ENCODE measurements at places on chromosomes 4 and X. TPM values are rescaled to one million over a fixed set of nuclear protein-coding genes. Genes with fewer than 3 reads are reported as not detected.

DNA sequence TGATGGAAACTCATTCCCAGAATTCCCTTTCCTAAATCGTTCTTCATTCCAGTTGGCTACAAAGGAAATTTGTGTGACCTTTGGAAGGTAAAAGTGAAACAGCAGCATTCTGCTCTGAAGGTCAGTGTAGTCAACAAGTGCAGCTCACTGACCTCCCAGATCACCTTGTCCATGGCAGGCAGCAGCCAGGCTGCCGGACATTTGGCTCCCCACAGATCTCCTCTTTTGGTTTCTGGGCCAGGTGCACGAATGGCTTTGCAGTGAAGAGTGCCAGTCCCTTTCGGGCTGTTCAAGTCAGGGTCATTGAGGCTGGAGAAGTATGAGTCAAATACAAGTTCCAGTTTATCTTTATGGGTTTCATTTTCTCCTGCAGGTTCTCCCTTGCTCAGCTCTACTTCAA is 14.3 kb downstream of the GPRIN3 start:
- H3K27me3 ChIP-seq: no peaks in the 10 kb centered on the region
- no peak for DNase-seq
- no peaks in the 10 kb centered on the region for H3K36me3 ChIP-seq
- H3K4me3 ChIP-seq: no peak overlapping the region

The CACNA1F gene
- total RNA-seq: 0.11 TPM

GRCh38 chr4:145870155-145871020 is 68.2 kb downstream of the ZNF827 start:
- H3K36me3 ChIP-seq: no peaks in the 10 kb centered on the region
- no peaks in the 10 kb centered on the region for H3K27me3 ChIP-seq
- no peak for DNase-seq
- peaks cover 5% of the 10 kb centered on the region for H3K4me1 ChIP-seq
- H3K4me3 ChIP-seq: no peak overlapping the region

The FREM3 gene
- total RNA-seq: not detected

DNA sequence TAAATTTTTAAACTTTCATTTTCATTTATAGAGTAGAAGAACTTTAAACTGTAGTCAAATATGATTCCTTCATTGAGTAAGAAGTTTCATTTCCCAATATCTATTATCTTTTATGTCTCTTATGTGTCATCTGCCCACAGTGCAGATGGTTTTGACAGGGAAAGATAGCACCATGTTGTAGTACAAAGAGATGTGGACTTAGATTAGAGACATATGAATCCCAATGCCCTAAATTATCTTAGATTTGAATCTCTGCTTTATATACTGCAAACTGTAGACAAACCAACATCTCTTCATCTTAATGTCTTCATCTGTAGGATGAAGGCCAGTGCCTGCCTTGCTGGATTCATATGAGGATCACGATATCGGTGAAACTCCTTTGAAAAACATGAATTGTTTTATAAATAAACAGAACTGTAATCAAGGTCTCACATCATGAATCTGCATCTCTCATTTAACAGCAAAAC is 217.5 kb downstream of the BANK1 start:
- DNase-seq: no peak
- no peak overlapping the region for H3K27ac ChIP-seq
- H3K36me3 ChIP-seq: no peaks in the 10 kb centered on the region
- H3K4me3 ChIP-seq: no peak overlapping the region
- H3K4me1 ChIP-seq: no peaks in the 10 kb centered on the region

DNA sequence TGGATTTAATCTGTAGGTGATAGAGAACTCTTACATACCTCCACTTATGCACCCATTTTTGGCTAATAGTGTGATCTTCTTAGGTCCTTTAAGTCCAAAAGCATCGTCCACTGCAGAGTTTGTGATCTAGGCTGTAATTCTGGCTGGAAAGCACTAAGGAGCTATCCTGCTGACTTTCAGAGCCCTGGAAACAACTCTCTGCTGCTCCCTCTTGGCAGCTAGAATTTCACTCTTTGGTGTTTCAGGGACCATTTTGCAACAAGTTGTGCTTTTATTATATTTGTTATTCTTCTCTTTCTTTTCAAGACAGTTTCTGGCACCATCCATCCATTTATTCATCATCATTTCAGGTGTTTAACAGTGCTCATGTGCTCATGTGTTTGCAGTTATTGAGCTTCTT is 130.0 kb downstream of the RBM46 start:
- no peak overlapping the region for H3K27ac ChIP-seq
- no peaks in the 10 kb centered on the region for H3K36me3 ChIP-seq
- no peak overlapping the region for H3K4me3 ChIP-seq
- no peaks in the 10 kb centered on the region for H3K27me3 ChIP-seq

DNA sequence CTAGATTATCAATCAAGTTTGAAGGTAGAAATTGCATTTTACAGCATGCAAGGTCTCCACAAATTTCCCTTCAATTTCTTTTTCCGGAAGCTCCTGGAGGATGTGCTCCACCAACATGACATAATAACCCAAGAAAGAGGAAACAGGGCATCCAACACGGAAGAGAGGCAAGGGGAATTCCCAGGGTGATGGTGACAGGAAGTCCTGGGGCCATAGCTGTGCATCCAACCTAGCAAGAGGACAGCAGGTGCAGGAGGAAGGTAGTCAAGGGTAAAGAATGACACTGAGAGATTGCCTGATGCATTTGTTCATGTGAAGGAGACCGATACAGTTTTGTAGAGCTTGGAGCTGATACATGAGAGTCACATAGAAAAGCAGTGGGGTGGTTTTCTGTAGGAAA is 115.7 kb upstream of the LSM6 start:
- H3K36me3 ChIP-seq: no peaks in the 10 kb centered on the region
- no peak overlapping the region for H3K27ac ChIP-seq
- no peaks in the 10 kb centered on the region for H3K4me1 ChIP-seq

DNA sequence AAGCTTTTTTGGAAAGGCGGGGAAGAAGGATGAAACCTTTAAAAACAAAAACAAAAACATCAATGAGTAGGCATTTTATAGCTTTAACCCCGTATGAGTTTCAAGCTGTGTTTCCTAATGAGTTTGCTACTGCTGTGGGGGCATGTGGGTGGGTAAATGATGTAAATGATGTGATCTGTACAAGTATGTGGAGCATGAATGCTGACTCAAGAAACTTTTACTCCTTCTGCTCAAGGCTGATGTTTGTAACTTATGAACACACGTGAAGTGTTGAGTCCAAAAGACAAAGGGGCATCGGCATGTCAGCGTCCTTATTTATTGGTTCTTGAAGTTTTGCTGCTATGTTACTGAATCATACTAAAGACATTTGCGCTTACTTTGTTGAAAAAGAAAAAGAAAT is 76.9 kb downstream of the CLCN4 start:
- no peaks in the 10 kb centered on the region for H3K27me3 ChIP-seq
- H3K27ac ChIP-seq: no peak overlapping the region
- H3K4me1 ChIP-seq: no peaks in the 10 kb centered on the region
- no peak for DNase-seq
- H3K36me3 ChIP-seq: no peaks in the 10 kb centered on the region

GRCh38 chrX:20252381-20253231 is 14.1 kb downstream of the RPS6KA3 start:
- no peak overlapping the region for H3K27ac ChIP-seq
- no peaks in the 10 kb centered on the region for H3K4me1 ChIP-seq
- no peaks in the 10 kb centered on the region for H3K27me3 ChIP-seq
- H3K4me3 ChIP-seq: no peak overlapping the region

- no peaks in the 10 kb centered on the region for H3K27me3 ChIP-seq
- H3K36me3 ChIP-seq: no peaks in the 10 kb centered on the region
- H3K27ac ChIP-seq: no peak overlapping the region
Observed at GRCh38 chr4:56892691-56893090, 15.0 kb upstream of the REST start.

DNA sequence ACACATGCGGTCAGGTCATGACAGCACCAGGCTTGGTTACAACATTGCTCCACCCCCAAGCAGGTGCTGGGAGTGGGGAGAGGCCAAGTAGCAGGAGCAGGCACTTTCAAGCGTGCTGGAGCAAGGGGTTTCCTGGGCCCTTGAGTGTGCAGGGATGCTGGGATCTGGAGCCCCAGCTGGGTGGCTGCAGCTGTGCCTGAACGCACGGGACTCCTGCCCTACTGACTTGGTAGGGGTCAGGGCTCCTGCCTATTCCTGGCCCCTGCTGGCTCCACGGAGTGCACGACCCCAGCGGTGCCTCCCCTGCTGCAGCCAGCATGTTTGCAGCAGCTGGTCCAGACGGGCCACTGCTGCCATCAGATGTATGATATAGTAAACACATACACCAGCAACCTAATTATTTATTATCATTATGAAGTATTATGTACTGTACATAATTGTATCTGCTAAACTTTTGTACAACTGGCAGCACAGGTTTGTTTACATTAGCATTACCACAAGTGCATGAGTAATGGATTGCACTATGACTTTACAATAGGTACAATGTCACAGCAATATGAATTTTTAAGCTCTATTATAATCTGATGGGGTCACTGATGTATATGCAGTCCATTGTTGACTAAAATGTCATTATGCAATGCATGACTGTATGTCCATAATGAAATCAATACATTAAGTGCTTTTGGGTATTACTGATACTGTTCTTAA is 620.6 kb downstream of the RAPGEF2 start:
- no peak overlapping the region for H3K27ac ChIP-seq
- H3K4me3 ChIP-seq: no peak overlapping the region
- no peaks in the 10 kb centered on the region for H3K36me3 ChIP-seq
- H3K27me3 ChIP-seq: no peaks in the 10 kb centered on the region
- no peak for DNase-seq
- H3K4me1 ChIP-seq: no peaks in the 10 kb centered on the region

- no peaks in the 10 kb centered on the region for H3K4me1 ChIP-seq
- no peaks in the 10 kb centered on the region for H3K36me3 ChIP-seq
- no peak overlapping the region for H3K27ac ChIP-seq
- H3K27me3 ChIP-seq: no peaks in the 10 kb centered on the region
- H3K4me3 ChIP-seq: no peak overlapping the region
Observed at GRCh38 chr4:142773505-142773904, 72.6 kb downstream of the INPP4B start.

DNA sequence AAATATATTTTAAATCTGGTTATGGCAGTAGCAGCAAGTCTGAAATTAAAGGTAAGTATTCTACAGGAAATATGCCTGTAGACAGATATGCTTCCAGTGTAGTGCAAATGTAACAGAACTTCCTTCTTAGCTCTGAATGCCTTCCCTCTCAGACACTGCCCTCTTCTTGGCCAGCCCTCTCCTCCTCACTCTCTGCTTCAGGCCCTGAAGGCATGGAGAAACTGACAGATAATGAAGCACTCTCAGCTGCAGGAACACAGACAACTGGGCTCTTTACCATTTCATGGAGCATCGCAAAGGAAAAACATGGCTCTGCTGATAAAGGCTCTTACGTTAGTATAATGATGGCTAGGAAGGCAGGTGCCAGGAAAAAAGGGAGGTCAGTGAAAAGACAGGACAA is 431.5 kb upstream of the RASGEF1B start:
- no peaks in the 10 kb centered on the region for H3K27me3 ChIP-seq
- no peak for DNase-seq
- no peak overlapping the region for H3K4me3 ChIP-seq
- H3K4me1 ChIP-seq: no peaks in the 10 kb centered on the region
- no peak overlapping the region for H3K27ac ChIP-seq

DNA sequence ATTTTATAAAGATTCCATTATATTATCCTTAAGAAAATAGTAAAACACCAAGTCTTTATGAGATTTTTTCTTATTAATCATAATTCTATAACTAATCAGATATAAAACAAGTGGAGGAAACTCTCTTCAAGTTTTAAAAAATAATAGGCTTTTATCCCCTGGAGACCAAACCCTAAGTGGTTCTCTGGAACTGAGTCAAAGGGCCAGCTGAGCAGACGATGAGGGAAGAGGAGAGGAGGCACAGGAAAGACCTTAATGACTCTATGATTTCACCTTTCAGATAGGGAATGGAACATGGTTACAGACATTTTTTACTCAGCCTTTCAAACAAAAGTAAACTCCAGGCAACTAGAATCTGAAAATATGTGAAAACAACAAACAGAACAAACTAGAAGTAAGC is 201.8 kb downstream of the SLC39A8 start:
- no peak overlapping the region for H3K27ac ChIP-seq
- no peak for DNase-seq
- no peaks in the 10 kb centered on the region for H3K4me1 ChIP-seq
- H3K36me3 ChIP-seq: no peaks in the 10 kb centered on the region
- H3K4me3 ChIP-seq: no peak overlapping the region

DNA sequence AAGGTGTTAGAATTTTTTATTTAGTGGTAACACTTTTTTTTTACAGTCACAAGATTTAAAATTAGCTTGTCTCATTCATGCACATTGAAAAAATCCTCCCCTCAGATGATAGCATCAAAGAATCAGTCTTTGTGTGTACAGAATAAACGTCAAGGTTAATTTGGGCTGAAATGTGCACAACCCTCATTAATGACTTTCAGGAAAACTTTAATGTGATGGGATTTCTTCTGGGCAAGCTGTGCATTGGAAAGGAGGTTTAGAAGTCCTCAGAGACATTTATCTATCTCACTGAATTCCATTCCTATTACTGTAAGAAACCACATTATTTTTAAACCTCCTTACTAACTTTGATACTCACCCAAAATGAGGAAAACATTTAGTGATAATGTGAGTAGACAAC is 88.2 kb upstream of the TECRL start:
- H3K4me1 ChIP-seq: no peaks in the 10 kb centered on the region
- H3K27ac ChIP-seq: peak overlapping the region; percentile 46
- no peak for DNase-seq
- H3K4me3 ChIP-seq: peak overlapping the region; percentile 16
- no peaks in the 10 kb centered on the region for H3K27me3 ChIP-seq

GRCh38 chr4:40980318-40980883 is 230.6 kb downstream of the NSUN7 start:
- H3K27ac ChIP-seq: no peak overlapping the region
- no peak overlapping the region for H3K4me3 ChIP-seq
- no peak for DNase-seq

GRCh38 chr4:33996075-33996718 is 2248.1 kb downstream of the ARAP2 start:
- no peaks in the 10 kb centered on the region for H3K4me1 ChIP-seq
- no peak for DNase-seq
- no peak overlapping the region for H3K27ac ChIP-seq
- no peak overlapping the region for H3K4me3 ChIP-seq
- H3K36me3 ChIP-seq: no peaks in the 10 kb centered on the region

The RNF150 gene
- 26.2 TPM for total RNA-seq

GRCh38 chr4:2348786-2349185 is 69.7 kb downstream of the ZFYVE28 start:
- H3K36me3 ChIP-seq: no peaks in the 10 kb centered on the region
- no peak for DNase-seq
- no peaks in the 10 kb centered on the region for H3K4me1 ChIP-seq
- no peaks in the 10 kb centered on the region for H3K27me3 ChIP-seq

- no peaks in the 10 kb centered on the region for H3K36me3 ChIP-seq
- H3K4me1 ChIP-seq: no peaks in the 10 kb centered on the region
- no peak overlapping the region for H3K4me3 ChIP-seq
- peak; percentile 81 for DNase-seq
Observed at GRCh38 chr4:6917461-6918271, 8.0 kb downstream of the TBC1D14 start.

GRCh38 chrX:120468071-120468470 is 1.0 kb downstream of the LAMP2 start:
- no peak for DNase-seq
- H3K4me3 ChIP-seq: peak overlapping the region; percentile 82
- peaks cover 12% of the 10 kb centered on the region for H3K4me1 ChIP-seq
- no peaks in the 10 kb centered on the region for H3K36me3 ChIP-seq

GRCh38 chr4:83757121-83757621 is 221.3 kb downstream of the GPAT3 start:
- no peak overlapping the region for H3K27ac ChIP-seq
- no peaks in the 10 kb centered on the region for H3K36me3 ChIP-seq
- no peak overlapping the region for H3K4me3 ChIP-seq
- DNase-seq: no peak

GRCh38 chrX:121894756-121895155 is 847.3 kb downstream of the GLUD2 start:
- no peak for DNase-seq
- H3K27ac ChIP-seq: no peak overlapping the region
- H3K36me3 ChIP-seq: no peaks in the 10 kb centered on the region
- H3K4me1 ChIP-seq: no peaks in the 10 kb centered on the region

The SPANXC gene
- total RNA-seq: not detected

The PRDM8 gene
- 2.2 TPM for total RNA-seq

The KIAA1210 gene
- 0.04 TPM for total RNA-seq

All from right atrium auricular region (tissue), 2 donors.